Stimulated activated CD8-positive, alpha-beta memory T cell treated with anti-CD3 and anti-CD28 coated beads, Interleukin-15, amount 100 ng/mL, for 24 hours (primary cell): ENCODE measurements at places on chromosomes 13 and 19.
A peak's percentile ranks its signal among the peaks of the same experiment; 100 is the strongest.

DNA sequence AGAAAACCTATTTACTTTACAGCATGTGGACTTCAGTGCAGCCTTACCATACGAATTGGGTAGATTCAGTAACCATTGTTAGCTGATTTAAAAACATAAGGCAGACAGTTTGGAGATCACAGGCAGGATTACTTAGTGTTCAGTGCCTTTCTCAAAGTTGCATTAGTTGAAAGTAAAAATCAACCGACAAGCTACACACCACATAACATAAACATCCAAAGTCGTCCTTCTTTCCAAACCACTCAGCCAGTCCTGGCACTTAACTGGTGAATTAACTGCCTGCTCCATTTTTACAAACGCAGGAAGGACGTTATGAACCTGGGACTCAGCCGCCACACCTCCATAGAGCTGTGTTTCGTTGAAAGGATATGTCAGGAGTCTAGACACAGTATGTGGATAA lies 91.4 kb downstream of the COL4A1 start:
- no peak for DNase-seq

DNA sequence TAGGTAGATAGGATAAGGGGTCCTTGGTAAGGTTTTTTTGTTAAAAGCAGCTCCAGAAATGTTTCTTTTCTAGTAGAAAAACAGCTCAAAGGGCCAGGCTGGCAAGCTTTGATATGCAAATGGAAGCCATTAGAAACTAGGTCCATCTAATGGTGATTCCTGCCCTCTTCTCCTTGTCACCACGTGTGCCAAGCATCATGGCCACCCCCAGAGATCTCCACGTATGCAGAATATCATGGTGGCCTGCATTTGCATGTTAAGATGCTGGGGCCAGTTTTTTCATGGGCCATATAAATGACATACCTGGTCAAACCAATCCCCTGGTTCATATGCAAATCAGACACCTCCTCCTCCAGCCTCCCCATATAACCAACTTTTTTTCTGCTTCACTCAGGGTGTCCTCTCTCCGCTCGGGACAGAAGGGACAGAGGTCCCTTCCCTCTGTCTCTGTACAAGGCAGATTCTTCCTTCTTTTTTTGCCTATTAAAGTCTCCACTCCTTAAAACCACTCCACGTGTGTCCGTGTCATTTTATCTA lies 1335.9 kb downstream of the UQCRFS1 start:
- no peak for DNase-seq

DNA sequence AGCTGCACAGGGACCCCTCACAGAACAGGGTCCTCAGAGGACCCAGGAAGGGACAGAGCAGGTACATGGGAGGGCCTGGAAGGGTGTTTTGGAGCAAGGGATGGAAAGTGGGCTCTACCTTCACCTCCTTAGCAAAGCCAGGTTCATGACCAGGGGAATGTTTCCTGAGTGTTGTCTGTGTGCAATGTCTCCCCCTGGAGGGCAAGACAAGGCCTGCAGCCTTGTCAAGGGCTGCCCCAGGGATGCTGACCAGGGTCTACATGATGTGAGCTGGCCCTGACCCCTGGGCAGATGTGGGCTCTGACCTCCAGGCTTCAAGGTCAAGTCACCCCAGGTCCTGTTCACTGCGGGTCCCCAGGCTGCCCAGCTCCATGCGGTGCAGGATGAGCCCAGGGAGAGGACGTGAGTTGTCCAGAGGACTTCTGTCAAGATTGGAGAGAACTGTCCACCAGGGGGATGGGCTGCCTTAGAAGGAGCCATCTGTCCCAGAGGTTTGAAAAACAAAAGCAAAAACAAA lies 1.0 kb upstream of the CEACAM1 start:
- DNase-seq: peak; percentile 26

DNA sequence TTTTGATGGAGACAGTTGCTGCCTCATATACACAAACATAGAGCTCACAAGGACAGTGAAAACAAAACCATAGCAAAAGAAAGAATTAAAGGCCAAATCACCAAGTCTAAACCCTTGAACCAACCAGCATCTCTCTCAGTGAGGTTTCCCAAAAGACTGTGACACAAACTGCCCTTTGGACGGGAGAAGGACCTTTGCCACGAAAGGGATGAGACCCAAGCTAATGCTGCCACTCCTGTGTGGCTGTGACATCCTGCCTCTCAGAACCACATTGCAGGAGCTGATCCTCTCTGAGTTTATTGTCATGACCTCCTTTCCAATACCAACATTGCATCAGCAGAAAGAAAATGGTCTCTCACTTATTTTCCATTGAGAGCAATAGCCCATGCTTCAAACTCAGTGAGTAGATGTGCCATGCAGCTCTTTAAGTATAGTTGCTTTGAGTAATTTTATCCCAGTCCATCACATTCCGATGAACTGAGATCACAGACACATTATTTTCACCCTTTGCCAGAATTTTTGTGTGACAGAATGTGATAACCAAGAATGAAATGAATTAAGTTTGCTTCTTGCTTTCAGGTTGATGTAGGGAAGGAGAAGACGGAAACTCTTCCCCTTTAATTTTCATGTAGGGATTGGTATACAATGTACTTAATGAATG lies 133.5 kb upstream of the IRS2 start:
- no peak for DNase-seq

GRCh38 chr13:51235756-51236490 lies 13.7 kb downstream of the FAM124A start:
- DNase-seq: no peak

- no peak for DNase-seq
These were observed 85.7 kb upstream of the MBNL2 start for GRCh38 chr13:97136418-97136817.

DNA sequence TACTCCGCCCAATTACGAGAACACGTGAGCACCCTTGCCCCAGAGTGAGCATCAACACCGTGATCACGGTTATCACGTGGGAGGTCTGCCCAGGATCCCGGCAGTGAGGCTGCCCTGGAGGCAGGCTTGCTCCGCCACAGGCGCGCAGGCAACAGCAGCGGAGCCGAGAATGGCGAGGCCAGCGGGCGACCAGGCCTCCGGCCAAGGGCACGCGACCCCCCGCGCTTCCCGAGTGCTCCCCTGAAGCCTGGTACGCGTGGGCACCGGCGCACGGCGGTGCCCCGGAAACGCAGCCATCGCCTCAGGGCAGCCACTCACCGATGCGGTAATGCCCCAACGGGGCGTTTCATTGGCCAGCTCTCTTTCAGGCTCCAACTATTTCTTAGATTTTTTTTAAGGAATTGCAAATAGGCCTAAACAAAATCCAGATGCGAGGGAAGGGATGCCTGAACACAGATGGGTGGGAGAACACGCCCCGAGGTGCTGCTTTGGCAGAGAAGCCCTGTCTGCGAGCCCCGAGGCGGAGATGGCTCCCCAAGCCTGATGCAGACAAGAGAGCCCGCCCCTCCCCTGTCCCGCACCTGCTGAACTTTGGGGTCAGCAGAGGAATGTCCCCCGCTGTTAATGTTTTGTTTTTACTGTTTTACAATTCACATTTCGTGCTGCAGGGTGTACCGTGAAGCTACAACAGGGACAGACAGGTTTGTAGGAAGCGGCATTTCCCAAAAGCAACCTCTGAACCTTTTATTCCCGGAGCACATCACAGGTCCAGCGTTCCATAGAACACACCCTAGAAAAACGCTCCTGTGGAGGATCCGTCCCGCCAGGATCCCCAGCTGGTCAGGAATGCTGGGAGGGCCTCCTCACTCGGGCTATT lies 132.7 kb downstream of the ZDHHC20 start:
- no peak for DNase-seq

GRCh38 chr19:6740589-6741343 lies 1.3 kb downstream of the TRIP10 start:
- DNase-seq: no peak
